NCI-H510A (cell line): ENCODE measurements at places on chromosomes 16 and 17.
A peak's percentile ranks its signal among the peaks of the same experiment; 100 is the strongest.

GRCh38 chr17:17376362-17376761 lies 73.2 kb downstream of the NT5M start:
- no peak for DNase-seq

DNA sequence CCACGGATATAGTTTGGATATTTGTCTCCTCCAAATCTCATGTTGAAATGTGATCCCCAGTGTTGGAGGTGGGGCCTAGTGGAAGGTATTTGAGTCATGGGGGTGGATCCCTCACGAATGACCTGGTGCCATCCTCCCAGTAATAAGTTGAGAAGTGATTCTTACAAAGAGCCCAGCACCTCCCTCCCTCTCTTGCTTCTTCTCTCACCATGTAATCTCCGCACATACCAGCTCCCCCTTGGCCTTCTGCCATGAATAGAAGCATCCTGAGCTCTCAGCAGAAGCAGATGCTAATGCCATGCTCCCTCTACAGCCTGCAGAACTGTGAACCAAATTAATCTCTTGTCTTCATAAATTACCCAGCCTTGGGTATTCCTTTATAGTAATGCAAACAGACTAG lies 41.9 kb upstream of the RBBP6 start:
- no peak for DNase-seq

DNA sequence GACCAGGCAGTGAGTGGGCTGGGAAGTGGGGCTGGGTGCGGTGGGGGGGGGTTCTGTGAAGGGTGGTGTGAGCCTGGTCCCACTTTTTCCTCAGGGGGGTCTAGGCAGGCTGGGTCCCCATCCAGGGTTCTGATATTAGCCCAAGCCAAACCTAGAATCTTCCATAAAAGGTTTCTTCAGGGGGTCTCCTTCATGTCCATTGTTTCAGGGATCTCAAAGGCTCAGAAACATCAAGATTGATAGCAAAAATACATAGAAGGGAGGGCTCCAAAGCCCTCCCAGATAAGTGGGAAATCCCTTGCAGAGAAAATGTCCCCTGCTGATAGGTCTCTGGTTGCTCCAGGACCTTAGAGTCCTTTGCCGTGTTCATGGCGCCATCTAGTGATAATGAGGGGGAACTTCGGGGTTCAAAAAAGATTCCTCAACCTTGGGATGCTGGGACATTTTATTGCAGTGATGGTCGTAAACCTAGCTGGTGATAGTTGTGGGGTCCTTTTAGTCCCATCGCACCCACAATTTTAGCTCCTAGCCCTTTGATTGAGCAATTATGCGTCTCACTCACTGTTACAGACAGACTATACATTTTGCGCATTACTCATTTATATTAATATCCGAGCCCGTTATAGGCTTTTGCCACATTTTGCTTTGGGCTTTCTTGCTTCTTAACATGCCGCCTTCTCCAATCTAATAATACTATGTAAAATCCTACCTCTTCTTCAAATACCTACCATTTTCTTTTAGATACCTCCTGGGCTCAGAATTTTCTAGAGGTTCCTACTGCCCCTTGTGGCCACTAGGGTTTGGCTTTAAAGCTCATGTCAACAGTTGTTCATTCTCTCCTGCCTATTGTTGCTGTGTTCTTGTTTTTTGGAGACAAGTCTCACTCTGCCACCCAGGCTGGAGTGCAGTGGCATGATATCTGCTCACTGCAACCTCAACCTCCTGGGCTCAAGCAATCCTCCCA lies 35.1 kb downstream of the IGF2BP1 start:
- peak; percentile 55 for DNase-seq

DNA sequence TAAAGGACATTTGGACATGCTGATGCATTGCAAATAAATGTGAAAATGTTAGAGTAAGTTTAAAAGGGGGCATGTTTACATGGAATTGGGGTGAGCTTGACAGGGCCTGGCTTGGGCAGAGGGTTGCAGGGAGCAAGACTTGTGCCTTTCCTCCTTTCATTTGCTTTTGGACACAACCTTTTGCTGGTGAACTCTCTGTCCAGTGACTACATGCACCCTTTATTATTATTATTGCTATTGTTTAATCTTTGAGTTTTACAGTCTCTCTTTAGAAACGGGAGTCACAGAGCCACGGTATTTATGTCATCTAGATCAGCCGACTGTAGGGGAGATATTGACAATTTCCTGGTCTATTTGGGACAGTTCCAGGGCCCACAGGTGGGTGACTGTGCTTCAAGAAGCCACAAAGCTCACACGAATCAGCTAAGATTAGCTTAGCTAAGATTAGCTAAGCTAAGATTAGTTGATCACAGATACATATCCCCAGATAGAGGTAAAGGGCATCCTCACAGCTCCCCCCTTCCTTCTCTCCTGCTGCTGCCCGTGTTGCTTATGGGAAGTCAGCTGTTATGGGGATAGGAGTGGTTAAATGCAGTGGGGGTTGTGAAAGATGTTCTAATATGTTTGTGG lies 28.9 kb upstream of the ETV4 start:
- DNase-seq = no peak

GRCh38 chr17:74457146-74457819 lies 9.2 kb upstream of the CD300A start:
- DNase-seq = no peak

DNA sequence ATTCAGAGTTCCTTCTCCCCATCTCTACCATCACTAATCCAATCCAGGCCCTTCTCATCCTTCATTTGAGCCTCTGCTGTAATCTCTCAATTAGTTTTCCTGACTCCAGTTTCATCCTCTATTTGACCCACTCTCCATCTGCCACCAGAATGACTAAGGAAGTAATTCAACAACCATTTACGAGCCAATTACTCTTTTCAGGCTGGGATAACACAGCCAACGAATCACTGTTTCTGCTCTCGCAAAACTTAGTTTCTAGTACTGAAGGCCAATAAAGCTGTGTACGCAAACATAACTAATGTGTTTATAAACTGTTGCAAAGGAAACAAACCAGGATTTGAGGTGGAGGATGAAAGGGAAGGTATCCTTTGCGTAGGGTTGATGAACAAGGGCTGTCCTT lies 53.7 kb downstream of the MAP2K6 start:
- no peak for DNase-seq

DNA sequence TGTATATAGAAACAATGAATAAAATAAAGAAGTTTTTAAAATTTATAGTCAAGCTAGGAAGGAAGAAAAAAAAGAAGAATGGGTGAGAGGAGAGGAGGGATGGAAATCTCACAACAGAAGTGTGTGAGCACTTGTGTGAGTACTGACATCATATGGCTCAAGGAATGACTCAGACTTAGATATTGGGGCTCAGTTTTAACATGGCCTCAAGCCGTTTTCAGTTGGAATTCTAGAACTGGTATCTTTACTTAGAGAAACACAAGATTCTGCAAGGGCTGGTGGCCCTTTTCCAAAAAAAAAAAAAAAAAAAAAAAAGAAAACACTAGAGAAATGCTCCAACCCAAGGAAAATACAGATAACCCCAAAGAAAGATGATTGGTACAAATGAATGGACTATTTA lies 55.1 kb downstream of the STXBP4 start:
- no peak for DNase-seq

- no peak for DNase-seq
Measured at GRCh38 chr17:81008140-81008539, 16.5 kb downstream of the CHMP6 start.

DNA sequence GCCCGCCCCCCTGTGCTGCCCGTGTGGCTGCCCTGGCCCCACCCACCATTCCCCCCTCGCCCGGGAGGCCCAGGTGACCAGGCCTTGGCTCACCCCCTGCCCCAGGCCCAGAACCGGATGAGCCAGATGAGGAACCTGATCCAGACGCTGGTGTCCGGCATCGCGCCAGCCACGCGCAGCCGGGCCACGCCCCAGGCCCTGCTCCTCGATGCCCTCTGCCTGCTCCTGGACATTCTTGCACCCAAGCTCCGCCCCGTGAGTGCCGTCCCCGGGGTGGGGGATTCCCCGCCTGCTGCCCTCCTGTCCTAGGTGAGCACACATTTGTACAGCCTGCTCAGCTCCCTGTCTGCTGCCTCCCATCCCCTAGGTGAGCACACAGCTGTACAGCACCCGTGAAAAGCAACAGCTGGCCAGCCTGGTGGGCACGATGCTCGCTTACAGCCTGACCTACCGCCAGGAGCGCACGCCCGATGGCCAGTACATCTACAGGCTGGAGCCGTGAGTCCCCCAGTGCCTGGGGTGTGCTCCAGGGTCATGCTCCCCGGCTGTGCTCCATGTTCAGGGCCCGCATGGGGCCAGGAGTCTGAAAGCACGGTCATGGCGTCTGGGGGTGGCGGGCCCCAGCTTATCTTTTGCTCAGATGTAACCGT lies 4.8 kb downstream of the GNG13 start:
- DNase-seq = no peak

GRCh38 chr17:62675260-62675659 lies 47.8 kb downstream of the MRC2 start:
- DNase-seq = no peak

DNA sequence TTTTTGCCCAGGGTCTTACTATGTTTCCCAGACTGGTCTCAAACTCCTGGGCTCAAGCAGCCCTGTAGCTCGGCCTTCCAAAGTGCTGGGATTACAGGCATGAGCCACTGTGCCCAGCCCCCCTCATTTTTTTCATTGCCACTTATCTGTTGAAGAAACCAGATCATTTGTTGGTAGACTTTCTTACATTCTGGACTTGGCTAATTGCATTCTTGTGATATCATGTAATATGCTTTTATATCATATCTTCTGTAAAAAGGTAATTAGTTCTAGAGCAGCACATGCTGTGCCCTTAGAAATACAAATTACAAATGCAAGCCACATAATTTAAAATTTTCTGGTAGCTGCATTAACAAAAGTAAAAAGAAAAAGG lies 53.9 kb downstream of the PPM1E start:
- DNase-seq = no peak

- DNase-seq = peak; percentile 72
Measured at GRCh38 chr17:62085511-62086408, 20.7 kb upstream of the MED13 start.

GRCh38 chr17:74663561-74663960 lies 40.0 kb upstream of the CD300E start:
- no peak for DNase-seq

GRCh38 chr16:81639348-81639747 lies 139.7 kb upstream of the PLCG2 start:
- no peak for DNase-seq

GRCh38 chr17:7853691-7854038 lies 1.2 kb upstream of the TMEM88 start:
- no peak for DNase-seq

GRCh38 chr17:7580604-7581575 lies 1.5 kb downstream of the CD68 start:
- no peak for DNase-seq

- DNase-seq = no peak
Measured at GRCh38 chr16:71637398-71637797, 11.4 kb downstream of the MARVELD3 start.

DNA sequence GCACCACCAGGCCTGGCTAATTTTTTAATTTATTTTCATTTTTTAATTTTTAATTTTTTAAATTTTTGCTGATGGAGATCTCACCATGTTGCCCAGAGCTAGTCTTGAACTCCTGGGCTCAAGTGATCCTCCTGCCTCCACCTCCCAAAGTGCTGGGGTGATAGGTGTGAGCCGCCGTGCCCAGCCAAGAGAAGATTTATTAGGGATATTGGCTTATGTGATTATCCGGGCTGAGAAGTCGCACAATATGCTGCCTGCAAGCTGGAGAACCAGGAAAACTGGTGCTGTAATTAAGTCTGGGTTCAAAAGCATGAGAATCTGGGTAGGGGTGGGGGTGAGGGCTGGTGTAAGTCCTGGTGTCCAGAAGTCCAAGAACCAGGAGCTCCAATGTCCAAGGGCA lies 2.5 kb upstream of the C16orf90 start:
- no peak for DNase-seq

GRCh38 chr17:16947470-16947869 lies 24.4 kb downstream of the TNFRSF13B start:
- DNase-seq = no peak
